ENCODE measurements at places on chromosomes 2 and 18.

GRCh38 chr2:132438691-132439090 lies 22.1 kb downstream of the GPR39 start:
- no peak for DNase-seq

GRCh38 chr2:694906-695510 lies 17.8 kb upstream of the TMEM18 start:
- no peak for DNase-seq

DNA sequence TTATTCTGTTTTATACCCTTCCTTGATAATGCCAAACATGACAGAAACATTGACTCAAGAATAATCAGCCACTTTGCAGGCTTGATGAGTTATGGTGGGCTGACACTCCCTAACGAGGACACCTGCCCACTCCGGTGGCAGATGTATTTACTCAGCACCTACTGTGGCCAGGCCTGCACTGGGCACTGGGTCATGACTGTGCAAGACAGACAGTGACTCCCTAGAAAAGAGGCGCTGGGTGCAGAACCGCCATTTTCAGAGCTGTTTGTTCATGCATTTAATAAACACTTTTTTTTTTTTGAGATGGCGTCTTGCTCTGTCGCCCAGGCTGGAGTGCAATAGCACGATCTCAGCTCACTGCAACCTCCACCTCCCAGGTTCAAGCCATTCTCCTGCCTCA lies 32.5 kb downstream of the SNED1 start:
- DNase-seq = no peak

GRCh38 chr2:66439812-66440542 lies 5.1 kb downstream of the MEIS1 start:
- no peak for DNase-seq

- DNase-seq = no peak
These were observed 207.4 kb downstream of the CBLN2 start for GRCh38 chr18:72336786-72337185.

GRCh38 chr2:242015108-242016065 lies 145.9 kb downstream of the RTP5 start:
- DNase-seq = no peak

DNA sequence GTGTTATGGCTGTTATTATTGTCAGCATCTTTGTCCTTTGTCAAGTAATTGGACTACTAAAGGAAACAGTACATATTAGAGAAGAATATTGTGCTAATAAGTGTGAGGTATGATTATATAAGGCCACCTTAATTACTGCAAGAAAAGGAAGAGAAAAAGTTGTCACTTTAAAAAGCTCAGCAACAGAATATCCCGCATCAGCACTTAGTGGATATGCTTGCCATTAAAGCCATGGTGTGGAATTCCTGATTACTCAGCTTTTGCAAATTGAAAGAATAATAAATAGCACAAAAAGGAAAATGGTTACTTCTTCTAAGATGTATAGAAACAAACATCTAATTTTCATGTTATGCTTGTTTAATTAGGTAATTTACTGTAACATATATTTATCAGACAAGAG lies 347.5 kb downstream of the DPP10 start:
- DNase-seq = no peak

DNA sequence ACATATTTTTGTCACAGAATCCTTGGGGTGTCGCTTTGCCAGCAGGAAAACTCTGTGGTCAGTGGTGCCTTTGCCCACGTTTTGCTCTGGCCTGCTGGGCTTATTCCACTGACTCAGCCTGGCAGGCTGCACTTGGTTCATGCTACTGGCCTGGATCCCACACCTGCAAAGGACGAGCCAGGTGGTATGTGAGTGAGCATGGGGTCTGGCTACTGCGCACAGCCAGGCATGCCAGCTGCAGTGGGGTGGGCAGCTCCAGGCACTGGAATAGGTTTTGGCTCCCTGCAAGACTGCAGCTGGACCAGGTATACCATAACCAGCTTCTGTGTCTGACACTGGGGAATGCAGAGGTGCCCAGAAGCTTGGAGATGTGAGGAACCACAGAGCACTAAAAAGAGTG lies 197.9 kb upstream of the VRK2 start:
- no peak for DNase-seq

DNA sequence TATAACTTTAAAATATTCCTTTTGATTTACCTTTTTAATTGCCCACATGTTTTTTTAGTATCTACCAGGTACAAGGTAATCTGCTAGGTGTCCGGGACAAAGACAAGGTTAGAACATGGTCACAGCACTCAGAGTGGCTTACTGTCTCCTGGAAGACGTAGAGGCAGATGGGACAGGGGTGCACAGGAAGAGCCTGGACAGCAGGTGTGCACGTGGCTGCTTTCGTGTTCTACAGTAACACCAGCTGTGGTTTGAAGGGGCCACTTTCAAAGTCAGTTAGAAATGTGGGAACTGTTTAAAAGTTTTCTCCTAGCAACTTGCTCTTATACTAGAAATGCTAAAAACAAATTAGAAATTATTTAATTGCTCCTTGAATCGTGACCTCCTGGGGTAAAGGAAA lies 102.9 kb upstream of the ALPP start:
- no peak for DNase-seq

- DNase-seq = no peak
These were observed 110.8 kb downstream of the SMAD7 start for GRCh38 chr18:48839819-48840490.

- no peak for DNase-seq
These were observed 19.2 kb downstream of the GKN1 start for GRCh38 chr2:68993660-68994059.

GRCh38 chr18:37712776-37713175 lies 147.2 kb upstream of the CELF4 start:
- DNase-seq = no peak

GRCh38 chr2:115214050-115214449 lies 771.6 kb downstream of the DPP10 start:
- no peak for DNase-seq

GRCh38 chr2:218072002-218072401 lies 2.9 kb downstream of the RUFY4 start:
- DNase-seq = no peak

DNA sequence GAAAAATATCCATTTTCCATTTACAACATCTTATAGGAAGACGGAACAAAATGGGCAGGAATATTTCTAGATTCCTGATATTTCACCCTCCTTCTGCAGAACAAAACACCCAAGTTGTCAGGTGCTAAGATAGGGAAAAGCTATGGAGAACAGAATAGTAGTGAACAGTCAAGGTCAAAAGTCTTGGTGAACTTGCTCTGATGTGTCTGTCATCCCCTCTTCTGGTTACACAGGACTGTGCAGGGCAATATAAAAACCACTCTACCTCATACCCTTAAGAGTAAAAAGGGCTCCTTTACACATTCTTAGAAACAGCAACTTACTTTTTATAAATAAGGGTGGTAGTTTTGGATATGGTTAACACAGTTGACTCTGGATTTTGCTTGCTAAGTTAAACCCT lies 4.4 kb downstream of the MYL1 start:
- DNase-seq = no peak

DNA sequence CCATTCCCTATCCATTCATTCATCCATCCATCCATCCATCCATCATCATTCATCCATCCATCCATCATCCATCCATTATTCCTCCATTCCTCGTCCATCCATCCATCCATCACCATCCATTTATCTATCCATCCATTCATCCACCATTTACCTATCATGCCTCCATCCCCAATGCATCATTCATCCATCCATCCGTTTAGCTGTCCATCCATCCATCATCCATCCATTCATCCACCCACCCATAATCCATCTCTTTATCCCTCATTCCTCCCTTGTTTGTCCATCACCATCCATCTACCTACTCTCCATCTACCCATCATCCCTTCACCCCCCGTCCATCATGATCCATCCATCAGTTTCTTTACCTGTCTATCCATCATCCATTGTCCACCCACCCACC lies 13.6 kb downstream of the NFATC1 start:
- no peak for DNase-seq

DNA sequence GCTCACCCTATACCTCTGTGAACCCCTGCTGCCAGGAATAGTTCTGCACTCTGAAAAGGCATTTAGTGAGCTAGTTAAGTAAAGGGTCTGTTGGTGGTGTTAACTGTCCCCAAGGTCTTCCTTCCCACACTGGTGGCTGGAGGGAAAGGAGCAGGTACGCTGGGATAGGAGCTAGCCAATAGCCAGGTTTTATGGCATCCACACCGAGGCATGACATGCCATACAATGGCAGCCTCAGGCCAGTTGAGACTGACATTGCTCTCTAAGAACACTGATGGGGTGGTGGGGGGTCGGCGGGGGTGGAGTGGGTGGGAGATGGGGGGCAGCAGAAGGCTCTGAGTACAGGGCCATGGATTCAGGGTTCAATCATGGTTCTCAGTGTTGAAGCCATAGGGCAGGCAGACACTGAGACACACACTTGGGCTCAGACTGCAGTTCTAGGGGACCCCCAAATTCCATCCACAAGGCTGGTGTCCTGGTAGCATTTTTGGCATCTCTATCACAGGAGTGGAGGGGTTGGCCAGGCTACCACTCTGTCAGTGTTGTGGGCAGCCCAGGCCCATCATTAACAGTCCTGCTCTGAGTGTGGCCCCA lies 136.0 kb downstream of the CTIF start:
- peak; percentile 13 for DNase-seq

GRCh38 chr2:237435844-237436587 lies 22.1 kb upstream of the COL6A3 start:
- no peak for DNase-seq

GRCh38 chr2:157839822-157840221 lies 36.3 kb downstream of the ACVR1 start:
- DNase-seq = no peak

- DNase-seq = no peak
These were observed 4.2 kb downstream of the SPAST start for GRCh38 chr2:32067549-32067948.

DNA sequence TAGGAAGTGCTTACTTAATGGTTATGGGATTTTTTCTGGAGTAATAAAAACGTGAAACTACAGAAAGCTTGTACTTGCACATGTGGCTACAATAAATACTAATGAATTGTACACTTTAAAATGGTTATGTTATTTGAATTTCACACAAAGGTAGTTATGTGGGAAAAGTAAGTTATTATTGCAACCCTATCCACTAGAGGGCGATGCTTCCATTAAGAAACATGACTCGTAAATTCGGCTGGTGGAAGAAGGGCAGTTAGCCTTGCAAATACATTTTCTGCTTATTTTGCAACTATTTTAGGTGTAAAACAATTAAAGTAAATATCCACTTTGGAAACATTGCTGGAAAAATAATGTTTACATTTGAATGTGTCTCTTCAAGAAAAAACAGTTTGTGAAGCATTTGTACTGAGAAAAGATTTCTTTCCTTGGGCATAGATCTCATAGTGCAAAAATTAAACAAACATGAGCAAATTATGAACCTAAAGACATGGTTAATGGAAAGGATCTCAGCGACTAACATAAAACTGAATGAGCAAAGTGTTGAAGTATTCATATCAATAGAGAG lies 68.1 kb upstream of the CSRNP3 start:
- peak; percentile 25 for DNase-seq

DNA sequence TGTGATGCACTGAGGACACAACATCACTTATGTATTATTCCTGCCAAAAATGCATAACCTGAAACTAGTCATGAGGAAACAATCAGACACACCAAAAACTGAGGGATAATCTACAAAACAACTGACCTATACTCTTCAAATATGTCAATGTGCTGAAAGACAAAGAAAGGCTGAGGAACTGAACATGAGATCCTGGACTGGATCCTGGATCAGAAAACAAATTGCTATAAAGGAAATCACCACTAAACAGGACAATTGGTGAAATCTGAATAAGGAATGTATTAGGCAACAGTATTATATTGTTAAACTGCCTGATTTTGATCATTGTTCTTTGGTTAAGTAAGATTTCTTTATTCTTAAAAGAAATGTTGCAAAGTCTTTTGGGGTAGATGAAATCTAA lies 28.8 kb downstream of the CUL3 start:
- DNase-seq = no peak

GRCh38 chr2:227942021-227942420 lies 70.6 kb downstream of the DAW1 start:
- DNase-seq = no peak

DNA sequence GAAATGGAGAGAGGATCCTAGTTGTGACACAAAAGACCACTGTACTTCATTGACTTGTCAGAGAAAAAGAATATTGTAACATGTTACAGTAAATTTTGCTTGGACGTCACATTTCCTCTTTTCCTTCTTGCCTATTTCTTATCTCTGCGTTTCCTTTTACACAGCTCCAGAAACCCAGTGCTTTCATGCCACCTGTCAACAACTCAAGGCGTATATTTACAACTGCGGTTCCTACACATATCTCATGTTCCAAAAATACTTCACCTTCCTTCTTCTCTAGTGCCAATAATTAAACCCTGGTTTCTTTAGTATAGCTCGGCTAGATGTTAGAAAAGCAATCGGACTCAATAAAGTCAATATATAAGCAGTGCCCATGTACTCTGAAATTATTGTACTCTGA lies 911.5 kb upstream of the FSHR start:
- no peak for DNase-seq

DNA sequence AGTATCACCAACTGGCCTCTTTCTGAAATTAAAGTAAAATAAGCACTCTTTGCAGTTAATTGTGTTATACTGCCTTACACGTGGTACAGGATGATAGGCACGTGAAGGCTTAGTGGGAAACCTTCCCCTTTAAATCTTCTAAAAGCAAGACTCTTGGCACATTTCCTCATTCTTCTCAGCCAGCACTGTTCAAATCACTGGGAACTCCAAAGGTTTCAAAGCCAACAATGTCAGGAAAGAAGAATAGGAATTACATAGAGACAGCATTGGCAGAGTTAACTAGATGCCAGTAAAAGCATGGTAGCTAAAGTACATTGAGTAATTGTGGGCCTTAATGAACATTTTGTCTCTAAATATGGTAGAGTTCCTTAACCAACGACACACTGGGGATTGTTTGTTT lies 96.4 kb downstream of the DTNA start:
- no peak for DNase-seq

DNA sequence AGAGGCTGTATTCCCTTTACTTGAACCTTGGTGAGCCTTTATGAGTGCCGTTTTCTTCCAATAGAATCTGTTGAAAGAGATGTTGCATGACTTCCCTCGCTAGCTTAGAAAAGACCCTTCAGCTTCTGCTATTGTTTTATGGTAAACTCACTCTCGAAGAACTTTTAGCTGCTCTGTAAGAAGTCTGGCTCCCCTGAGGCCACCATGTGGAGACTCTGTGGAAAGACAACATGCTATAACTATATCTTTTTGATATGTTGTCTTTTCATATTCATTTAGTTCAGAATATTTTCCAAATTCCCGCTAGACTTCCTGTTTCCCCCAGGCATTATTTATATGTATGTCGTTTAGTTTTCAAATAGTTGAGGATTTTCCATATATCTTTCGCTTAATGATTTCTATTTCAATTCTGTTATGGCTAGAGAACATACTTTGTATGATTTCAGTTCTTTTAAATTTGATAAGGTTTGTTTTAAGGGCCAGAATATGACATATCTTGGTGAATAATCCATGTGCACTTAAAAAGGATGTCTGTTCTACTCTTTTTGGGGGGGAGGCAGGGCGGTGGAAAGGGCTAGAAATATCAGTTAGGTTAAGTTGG lies 64.1 kb downstream of the PTPN4 start:
- DNase-seq = no peak

GRCh38 chr18:65788373-65788772 lies 37.6 kb downstream of the CDH7 start:
- DNase-seq = peak; percentile 21

GRCh38 chr2:57850415-57851130 lies 196.0 kb upstream of the VRK2 start:
- no peak for DNase-seq
